ENCODE measurements at places on chromosomes 4 and X.

- no peak for DNase-seq
Observed at GRCh38 chr4:169337510-169337909, 66.8 kb upstream of the SH3RF1 start.

DNA sequence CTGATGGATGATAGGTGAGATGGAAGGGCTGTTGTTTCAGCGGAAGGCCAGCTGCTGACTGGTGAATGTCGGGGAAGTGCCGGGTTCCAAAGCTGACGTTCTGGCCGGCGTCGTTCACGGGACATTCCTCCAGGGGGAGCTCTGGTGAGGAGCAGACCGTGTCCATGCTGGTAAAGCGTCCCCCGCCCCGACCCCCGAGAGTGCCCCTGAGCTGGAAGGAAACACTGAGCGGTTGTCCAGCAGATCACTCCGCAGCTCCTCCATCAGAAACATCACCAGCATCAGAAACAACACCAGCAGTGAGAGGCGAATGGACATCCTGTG is 18.6 kb upstream of the ADRA2C start:
- DNase-seq = no peak

DNA sequence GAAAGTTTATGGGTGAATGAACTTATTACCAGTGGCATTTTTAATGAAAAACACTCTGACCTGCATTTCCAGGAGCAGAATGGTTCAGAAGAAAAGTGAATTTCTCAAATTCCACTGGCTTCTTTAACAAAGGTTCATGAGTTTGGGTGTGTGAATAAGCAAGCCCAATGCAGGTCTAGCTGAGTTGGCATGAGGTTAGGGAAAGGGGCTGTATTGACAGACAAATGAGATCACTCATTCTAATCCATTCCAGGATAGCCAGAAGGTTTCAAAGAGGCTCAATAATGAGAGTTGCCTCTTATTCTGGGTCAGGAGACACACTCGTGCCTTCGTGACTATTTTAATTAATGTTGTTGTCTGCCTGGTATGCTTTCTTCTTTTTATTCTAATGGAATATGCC is 43.7 kb upstream of the NPY2R start:
- DNase-seq = no peak

DNA sequence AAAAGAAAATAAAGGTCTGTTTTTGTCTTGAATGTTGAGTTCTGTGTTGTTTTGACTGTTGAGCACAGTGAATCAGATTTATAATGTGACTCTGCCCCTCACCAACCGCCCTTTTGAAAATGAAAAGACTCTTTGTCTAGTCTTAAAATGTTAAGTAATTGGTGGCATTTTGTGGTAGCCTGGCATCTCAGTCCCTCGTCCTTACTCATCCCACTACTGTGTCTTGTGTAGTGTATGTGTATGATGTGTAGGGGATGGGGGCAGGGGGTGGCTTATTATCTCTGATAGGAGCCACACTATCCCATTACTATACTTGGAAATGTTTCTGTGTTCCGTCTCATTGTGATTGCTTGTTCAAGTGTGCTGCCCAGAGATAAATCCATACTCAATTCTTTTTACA is 12.2 kb downstream of the KLHL34 start:
- no peak for DNase-seq

- no peak for DNase-seq
Observed at GRCh38 chr4:76594173-76594572, 159.1 kb downstream of the SHROOM3 start.

DNA sequence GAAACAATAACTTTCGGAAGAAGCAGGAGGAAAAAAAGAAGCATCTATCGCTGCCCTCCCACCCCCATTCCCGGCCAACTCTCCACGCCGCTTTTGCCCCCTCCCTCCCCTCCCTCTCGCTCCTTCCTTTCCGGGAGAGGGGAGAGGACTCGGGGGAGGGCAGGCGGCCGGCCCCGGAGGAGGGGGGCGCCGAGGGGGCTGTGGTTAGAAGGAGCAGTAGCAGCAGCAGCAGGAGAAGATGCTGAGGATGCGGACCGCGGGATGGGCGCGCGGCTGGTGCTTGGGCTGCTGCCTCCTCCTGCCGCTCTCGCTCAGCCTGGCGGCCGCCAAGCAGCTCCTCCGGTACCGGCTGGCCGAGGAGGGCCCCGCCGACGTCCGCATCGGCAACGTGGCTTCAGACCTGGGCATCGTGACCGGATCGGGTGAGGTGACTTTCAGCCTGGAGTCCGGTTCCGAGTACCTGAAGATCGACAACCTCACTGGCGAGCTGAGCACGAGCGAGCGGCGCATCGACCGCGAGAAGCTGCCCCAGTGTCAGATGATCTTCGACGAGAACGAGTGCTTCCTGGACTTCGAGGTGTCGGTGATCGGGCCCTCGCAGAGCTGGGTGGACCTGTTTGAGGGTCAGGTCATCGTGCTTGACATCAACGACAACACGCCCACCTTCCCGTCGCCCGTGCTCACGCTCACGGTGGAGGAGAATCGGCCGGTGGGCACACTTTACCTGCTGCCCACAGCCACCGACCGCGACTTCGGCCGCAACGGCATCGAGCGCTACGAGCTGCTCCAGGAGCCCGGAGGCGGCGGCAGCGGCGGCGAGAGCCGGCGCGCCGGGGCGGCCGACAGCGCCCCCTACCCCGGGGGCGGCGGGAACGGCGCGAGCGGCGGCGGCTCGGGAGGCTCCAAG is 1.3 kb downstream of the PCDH7 start:
- DNase-seq = no peak
